ENCODE measurements at places on chromosomes 2 and 18.
A peak's percentile ranks its signal among the peaks of the same experiment; 100 is the strongest.

GRCh38 chr18:79881695-79882094 is 69.8 kb downstream of the SLC66A2 start:
- peak; percentile 61 for DNase-seq

GRCh38 chr2:64640153-64641044 is 13.3 kb downstream of the SERTAD2 start:
- no peak for DNase-seq

GRCh38 chr2:102765061-102765460 is 3.2 kb downstream of the TMEM182 start:
- no peak for DNase-seq

- DNase-seq, result no peak
Measured at GRCh38 chr18:50401295-50401694, 26.4 kb downstream of the SKA1 start.

DNA sequence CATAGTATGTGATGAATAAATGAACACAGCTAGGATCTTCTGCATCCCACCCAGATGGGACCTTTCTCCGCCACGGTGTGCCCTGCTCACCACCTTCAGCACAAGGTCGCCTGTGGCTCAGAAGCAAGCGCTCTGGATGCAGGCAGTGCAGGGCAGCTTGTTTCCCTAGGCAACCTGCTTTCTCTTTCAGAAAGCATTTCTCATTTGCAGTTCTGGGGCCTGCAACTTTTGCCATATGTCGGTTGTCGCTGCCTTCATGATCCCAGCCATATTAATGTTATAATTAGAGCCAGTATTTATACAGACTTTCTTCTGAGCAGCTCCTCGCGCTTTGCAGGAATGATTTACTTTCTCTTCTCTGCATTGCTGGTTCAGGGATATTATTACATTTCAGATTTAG is 692.8 kb downstream of the RNF144A start:
- DNase-seq, result no peak

DNA sequence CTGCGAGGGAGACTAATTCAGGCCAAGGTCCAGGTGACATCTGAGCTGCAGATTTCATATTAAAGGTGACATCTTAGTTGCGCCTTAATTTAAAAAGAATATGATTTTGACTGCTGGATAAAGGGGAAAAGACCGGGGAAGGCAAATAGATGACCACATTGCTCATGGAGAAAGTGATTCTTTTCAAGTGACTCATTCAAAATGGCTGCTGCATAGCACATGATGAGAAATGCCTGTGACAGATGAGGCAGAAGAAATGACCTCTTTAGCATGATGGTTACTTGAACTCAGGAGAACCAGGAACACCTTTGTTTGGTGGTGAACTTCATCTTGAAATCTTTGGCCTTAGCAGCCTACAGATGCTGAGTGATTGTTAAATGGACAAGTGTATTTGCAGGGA is 385.8 kb upstream of the TRIB2 start:
- DNase-seq, result no peak

- no peak for DNase-seq
Measured at GRCh38 chr2:161123531-161124030, 36.6 kb upstream of the TANK start.

DNA sequence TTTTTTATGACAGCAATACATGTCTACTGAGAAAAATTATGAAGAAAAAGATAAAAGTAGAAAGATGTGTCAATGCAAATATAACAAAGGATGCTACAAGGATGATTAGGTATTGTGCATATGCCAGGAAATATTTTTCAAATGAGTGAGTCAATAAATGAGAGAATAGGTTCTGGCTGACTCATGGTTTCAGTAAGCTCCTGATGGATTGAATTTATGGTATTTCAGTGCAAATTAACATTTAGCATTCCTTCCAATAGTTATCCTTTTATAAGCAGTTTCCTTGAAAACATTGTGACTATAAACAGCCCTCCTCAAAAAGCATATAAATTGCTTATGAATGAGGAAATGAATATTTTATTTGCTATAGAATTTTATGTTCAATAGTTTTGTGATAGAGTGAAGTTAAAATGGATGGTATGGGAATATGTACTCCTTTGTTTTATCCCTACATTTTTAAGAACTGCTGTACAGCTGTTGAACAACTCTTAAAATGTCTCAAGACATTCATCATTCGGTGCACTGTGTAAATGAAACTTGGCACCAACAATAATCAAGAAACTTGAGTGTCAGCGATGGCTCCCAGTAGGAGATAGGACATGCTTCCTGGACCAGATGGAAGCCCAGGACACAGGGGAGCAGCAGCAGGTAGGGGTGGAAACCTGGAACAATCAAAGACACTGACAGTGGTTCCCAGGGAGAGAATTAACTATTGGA is 144.7 kb downstream of the PMAIP1 start:
- DNase-seq, result no peak

GRCh38 chr2:66985906-66986305 is 411.2 kb upstream of the ETAA1 start:
- DNase-seq, result no peak
